ENCODE measurements at places on chromosomes 13 and 19. TPM values are rescaled to one million over a fixed set of nuclear protein-coding genes. Genes with fewer than 3 reads are reported as not detected.

The NCR1 gene
- not detected for total RNA-seq

GRCh38 chr13:79936368-79937136, 404.4 kb downstream of the SPRY2 start:
- no peak for DNase-seq

The TRPC4 gene
- total RNA-seq, result 3.4 TPM

- DNase-seq, result no peak
These were observed 177.8 kb downstream of the PAN3 start for GRCh38 chr13:28316129-28316528.

The TNFAIP8L1 gene
- total RNA-seq, result 3.9 TPM

The ZNF823 gene
- 21.5 TPM for total RNA-seq

DNA sequence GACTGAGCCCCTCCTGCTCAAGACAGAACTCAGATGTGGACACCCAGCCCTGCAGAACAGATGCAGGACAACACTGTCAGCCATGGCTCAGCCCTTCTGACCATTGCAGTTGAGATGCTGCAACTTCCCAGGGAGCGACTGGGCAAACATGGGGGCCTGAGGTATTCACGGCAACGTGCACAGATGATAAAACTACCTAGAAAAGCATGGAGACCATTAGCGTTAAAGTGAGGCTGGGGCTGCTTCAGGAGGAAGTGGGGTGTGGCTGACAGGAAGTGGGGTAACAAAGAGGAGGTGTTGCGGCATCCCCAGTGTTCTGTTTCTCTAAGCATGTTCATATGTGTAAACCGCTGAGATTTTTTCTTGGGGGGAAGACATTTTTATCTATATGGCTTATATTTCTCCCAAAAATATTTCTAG, 1.3 kb upstream of the SIGLEC9 start:
- DNase-seq, result no peak

GRCh38 chr13:99655351-99656091, 154.2 kb downstream of the TM9SF2 start:
- no peak for DNase-seq

GRCh38 chr19:28437390-28438346, 775.3 kb downstream of the UQCRFS1 start:
- no peak for DNase-seq

GRCh38 chr13:30731361-30732045, 3.8 kb upstream of the ALOX5AP start:
- DNase-seq, result no peak

The DMPK gene
- 106 TPM for total RNA-seq

DNA sequence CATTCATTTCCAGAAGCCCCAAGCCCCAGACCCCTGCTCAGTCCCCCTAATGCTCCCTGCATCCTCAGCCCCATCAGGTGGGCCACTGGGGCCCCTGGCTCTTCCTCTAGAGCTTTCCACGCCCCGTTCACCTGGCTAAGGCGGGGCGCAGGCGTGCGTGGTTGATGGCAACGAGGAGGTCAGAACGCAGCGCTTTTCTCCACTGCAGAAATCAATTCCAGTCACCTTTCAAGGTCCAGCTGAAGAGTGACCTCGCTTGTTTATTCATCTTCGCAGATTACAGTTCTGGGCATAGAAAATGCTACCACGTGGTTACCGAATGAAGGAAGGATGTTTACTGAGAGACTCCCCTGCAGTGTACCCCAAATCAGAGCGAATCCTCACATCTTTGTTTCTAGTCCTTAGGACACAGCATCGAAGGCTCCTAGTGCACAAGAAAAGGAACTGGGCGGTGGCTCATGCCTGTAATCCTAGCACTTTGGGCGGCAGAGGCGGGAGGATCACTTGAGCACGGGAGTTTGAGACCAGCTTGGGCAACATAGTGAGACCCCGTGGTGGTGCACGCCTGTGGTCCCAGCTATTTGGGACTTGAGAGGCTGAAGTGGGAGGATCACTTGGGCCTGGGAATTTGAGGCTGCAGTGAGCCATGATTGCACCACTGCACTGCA, 828 bp upstream of the PBX4 start:
- DNase-seq, result no peak

The VSTM2B gene
- total RNA-seq, result not detected

The ACOD1 gene
- total RNA-seq, result not detected

The IGSF23 gene
- total RNA-seq, result not detected

- no peak for DNase-seq
These were observed 487.8 kb upstream of the SPRY2 start for GRCh38 chr13:80828759-80829158.

The KLK14 gene
- total RNA-seq, result not detected

DNA sequence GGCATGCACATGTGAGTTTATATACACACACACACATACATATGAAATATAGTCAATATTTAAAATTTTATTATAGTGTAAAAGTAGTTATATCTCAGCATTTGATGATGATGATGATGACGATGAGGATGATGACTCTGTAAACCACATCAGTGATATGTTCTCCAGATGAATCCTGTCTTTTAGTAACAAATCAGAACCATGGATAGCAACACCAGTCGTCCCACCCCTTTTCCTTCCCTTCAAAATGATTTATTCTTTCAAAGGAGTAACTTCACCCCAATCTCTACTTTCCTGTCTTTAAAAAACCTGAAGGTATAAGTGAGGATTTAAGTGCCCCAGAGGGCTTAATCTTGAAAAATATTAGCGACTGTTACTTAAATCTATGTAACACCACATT, 74.1 kb downstream of the DCLK1 start:
- DNase-seq, result no peak

DNA sequence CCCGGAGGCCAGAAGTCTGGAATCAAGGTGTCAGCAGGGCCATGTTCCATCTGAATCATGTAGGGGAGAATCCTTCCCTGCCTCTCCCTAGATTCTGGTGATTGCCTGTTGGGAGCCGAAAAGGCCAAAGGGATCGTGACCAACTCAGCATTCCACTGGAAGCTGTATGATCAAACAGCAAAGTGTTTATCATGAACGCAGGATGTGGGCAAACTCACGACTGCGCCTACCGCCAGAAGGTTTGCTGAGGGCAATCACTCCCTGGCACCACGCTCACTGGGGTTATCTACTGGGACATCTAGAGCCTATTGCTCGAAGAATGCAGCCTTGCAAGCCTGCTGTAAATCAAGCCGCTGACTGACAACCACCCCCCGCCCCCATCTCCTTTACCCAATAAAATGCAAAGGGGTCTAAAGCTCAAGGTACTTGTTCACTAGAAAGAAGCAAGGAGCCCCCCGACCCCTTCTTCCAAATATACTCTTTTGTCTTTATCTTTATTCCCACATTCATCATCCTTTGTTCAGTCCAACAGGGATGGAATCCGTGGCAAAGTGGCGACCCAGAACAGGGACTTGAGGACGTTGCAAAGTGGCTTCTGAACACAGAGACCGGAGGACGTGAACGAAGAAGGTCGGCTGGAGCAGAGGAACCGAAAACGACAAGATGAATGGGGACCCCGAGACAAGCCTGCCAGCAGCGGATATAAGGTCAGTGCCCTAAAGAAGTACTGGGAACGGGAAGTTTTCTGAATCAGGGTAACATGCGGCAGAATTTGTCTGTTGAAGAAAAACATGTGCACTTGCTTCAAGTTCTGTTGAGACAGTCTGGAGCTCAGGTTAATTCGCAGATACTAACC, 16.8 kb downstream of the CLEC4M start:
- no peak for DNase-seq

GRCh38 chr19:3671680-3672574, 28.3 kb downstream of the PIP5K1C start:
- DNase-seq, result no peak

DNA sequence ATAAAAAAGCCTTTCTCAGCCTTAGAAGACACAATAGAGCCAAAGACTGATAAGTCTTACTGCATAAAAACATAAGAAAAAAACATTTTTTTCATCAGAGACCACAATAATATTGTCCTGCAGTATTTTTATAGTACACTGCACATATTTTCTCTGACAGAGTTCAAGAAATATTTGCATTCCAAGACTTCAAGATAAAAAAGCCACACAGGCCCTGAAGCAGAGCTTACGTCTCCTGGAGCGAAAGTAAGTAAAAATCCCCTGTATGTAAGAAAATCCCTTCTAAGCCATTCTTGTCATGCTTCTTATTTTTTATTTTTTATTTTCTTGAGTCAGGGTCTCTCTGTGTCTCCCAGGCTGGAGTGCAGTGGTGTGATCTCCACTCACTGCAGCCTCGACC, 755.9 kb downstream of the LIG4 start:
- no peak for DNase-seq

DNA sequence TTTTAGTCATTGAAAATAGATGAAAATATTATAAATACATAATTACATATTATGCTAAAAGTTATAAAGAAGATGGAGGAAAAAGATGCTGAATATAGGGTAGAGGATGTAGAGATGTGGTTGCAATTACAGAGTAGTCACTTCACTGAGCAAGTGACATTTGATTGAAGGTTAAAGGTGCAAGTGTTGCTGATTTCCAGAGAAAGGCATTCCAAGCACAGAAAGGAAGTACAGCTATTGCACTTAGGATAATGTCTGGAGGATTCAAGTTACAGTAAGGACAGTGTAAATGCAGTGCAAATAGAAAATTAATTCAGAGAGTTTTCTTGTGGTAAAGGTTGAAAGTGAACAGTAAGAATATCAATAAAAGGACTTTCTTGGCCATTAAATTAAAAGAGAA, 1721.8 kb downstream of the PCDH9 start:
- no peak for DNase-seq

DNA sequence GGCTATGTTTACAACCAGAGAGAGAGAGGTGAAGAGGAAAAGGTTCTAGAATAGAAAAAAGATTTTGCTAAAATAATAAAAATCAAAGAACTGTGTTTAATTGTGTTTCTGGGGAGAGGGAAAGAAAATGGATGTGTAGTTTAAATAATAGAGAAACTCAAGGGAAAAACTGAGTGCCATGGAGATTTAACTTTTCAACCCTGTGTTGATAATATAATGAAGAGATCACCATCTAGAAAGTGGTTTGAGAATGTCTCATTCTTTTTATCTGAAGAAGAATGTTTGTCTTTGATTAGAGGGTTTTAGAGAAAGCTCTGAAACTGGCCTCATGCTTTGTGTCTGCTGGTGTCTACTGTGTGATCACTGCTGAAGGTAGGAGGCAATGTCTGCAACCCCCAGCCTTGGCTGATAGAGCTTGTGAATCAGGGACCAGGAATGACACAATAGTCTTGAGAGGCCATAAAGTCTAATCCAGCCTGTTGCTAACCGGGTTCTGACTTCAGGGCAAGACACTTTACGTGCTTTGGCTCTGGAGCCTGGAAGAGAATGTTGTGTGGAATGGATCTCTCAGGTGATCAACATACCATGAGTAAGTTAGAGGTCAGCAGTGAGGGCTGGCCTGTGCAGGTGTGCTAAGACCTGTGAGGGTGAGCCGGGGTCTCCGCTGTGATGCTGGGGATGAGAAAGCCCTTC, 5.4 kb downstream of the COL4A2 start:
- DNase-seq, result no peak

All from ureter (tissue), 1 donor.